ENCODE measurements at places on chromosomes 2 and 18.
A peak's percentile ranks its signal among the peaks of the same experiment; 100 is the strongest.

GRCh38 chr2:38444247-38444646 is 67.2 kb upstream of the ATL2 start:
- DNase-seq = peak; percentile 39

- DNase-seq = no peak
These were observed 44.8 kb downstream of the RMP24 start for GRCh38 chr18:36017232-36017631.

DNA sequence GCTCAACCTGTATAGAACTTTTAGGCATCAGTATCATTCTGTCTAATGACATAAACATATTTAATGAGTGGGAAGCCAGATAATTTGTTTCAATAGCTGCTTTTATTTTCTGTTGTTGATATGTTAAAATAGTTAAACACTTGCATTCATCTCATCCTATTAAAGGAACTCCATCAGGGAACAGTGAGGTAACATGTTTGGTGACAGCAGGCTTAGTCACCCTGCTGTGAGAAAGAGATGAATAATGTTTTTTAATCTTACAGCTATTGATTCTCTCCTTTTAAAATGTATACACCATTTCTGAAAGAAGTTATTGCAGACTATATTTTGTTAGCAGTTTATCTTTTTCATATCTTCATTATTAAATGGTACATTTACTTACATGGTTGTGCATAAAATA is 123.3 kb upstream of the CWC22 start:
- DNase-seq = no peak

GRCh38 chr2:189440947-189441708 is at the start of gene WDR75:
WDR75 (plus strand) TSS chr2:189441474; CDS start chr2:189441493, 19 bp downstream.
- DNase-seq = peak; percentile 92

GRCh38 chr2:144372410-144373080 is 147.4 kb downstream of the ZEB2 start:
- peak; percentile 54 for DNase-seq

DNA sequence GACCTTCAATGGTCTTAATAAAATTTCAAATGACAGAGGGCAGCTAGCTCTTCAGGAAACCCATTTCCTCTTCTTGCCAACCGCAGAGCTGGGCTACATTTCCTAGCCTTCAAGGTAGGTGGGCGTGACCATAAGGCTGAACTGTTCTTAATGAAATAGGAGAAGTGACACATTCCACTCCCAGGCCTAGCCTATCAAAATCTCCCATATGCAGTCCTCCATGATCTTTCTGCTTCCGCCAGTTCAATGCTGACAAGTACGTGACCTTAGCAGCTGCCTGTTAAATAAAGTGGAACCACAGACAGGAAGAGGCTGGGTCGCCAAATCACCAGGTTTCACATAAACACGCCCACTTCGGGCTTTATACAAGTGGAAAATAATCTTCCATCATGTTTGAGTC is 13.2 kb downstream of the SERPINE2 start:
- no peak for DNase-seq

DNA sequence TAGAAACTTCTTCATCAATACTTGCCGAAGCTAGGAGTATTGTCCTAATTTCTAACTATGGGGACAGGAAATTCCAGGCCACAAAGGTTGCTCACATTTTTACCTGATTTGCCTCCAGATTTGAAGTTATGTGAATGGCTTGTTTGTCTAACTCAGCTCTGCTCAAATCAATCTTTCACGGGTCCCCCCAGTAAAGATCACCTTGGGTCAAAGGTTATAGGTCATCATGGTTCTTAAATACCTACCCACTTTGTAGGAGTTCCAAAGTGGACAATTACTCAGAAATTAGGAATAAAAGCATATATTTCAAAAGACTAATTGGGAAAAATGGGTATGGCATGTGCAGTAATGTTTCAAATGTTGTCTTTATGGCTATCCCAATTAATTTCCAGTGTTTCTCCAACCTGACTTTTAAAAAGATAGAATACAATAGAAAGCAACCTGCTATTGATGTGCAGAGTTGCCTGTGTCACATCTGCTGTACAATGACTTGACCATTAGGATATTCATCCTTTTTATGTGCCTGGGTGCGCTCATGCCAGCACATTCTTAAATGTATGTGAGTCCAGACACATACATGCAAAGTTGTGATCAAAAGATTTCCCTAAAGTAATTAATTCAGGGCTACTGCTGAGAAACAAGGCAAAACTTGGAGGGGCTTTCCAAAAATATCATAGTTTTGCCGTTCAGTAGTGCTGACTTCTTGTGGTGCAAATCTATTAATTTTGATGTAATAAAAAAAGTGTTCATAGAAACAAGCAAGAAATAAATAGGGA is 126.1 kb downstream of the MYCN start:
- no peak for DNase-seq

DNA sequence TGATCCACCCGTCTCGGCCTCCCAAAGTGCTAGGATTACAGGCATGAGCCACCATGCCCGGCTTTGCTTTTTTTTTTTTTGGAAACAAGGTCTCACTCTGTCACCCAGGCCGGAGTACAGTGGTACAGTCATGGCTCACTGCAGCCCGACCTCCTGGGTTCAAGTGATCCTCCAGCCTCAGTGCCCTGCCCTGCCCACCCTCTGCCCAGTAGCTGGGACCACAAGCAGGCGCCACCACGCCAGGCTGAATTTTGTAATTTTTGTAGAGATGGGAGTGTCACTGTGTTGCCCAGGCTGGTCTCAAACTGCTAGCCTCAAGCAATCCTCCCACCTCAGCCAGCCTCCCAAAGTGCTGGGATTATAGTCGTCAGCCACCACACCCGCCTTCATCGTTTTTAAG is 11.6 kb upstream of the PSD4 start:
- no peak for DNase-seq

GRCh38 chr2:71558300-71559051 is 105.1 kb downstream of the DYSF start:
- no peak for DNase-seq

DNA sequence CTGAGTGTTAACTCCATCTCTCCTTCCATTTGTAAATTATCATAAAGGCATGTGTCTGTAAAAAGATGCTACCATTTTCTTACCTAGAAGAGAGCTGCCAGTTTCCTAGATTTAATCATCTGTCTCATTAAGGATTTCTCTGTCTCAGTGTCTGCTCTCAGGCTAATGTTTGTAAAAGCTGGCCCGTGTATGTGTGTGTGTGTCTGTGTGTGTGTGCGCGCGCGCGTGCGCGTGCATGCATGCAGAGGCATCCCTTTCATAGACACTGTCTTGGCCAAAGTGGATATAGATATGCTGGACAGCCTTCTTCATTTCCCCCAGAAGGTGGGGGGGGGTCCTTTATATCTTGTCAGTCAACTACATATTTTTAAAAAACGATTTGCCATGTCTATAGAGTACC is 18.9 kb downstream of the MGAT5 start:
- DNase-seq = no peak

GRCh38 chr2:11092701-11093335 is 62.4 kb upstream of the SLC66A3 start:
- no peak for DNase-seq

- no peak for DNase-seq
These were observed 4.1 kb downstream of the DOCK10 start for GRCh38 chr2:225038231-225038523.

DNA sequence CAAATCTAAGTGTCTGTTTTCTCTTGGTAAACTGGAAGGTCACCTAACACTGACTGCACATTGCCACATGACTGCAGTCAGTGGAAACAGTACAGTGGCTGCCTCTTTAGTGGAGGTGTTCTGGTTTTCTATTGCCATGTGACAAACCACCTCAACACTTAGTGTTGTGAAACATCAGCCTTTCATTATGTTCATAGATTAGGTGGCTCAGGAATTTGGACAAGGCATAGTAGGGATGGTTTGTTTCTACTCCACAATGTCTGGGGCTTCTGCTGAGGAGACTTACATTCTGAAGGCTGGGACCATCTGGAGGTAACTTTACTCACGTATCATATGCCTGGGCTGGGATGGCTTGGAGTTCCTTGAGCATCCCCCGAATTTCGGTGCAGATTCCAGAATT is 26.5 kb downstream of the CCDC85A start:
- DNase-seq = no peak

GRCh38 chr2:240601831-240602160 is 15.3 kb downstream of the CAPN10 start:
- DNase-seq = no peak

GRCh38 chr2:20300656-20301055 is 50.0 kb downstream of the PUM2 start:
- no peak for DNase-seq

DNA sequence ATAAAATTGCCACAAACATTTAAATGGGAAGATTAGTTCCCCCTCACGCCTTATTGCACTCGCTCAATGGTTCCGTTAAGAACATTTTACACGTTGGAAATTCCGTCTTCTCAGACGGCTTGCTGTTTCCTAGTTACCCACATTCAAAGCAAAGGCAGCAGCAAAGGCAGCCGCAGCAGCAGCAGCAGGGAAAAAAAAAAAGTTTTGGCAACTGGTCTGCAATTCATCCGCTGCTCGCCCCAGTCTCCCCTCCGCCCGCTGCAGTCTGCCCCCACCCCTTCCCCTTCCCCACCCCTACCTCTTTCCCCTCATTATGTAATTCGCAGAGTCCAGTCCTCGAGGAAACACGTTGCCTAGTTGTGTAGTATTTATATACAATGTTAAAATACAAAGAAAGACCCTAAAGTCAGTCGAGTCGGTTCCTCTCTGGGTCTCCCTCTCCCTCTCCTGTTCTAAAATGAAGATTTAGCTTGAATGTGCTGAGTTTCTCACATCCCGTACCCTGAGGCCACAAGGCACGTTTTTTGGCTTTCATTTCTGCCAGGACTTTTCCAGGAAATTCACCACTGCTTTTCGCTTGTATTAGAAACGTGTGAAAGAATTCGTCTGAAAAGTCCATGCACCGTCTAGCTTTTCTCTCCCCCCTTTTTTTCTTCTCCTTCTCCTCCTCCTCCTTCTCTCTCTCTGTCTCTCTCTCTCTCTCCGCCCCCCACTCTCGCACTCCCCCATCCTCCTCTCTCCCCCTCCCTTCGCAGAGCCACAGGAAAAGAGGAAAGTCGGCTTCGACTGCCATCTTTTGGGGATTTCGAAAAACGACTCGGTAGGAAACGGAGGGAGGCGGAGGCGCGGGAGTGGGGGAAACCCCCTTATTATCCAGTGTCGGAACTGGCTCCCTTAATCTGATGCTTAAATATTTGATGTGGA is 140.0 kb downstream of the MEIS1 start:
- DNase-seq = peak; percentile 51

DNA sequence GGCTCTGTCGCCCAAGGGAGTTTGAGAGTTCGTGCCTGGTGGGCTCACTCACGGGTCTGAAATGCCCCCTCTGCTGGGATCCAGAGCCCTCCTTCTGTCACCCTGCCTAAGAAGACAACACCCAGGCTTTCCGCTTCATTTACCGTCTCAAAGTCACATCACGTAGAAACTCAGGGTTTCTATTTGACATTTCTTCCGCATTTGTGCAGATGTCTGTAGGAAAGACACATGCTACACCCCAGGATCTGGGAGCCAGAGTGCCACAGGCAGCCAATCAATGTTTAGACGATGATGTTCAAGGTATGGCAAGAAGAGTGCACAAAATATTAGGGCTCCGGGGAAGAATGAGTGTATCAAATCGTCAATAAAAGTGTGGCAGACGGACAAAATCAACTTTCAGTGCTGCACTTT is 24.4 kb upstream of the ACKR3 start:
- DNase-seq = no peak

GRCh38 chr2:83058683-83059082 is 1400.4 kb downstream of the SUCLG1 start:
- no peak for DNase-seq

- DNase-seq = no peak
These were observed 228.4 kb downstream of the MGAT5 start for GRCh38 chr2:134482131-134482723.

Data from posterior cingulate gyrus (tissue), 11 donors.